ENCODE measurements at places on chromosomes 11 and 22. TPM values are rescaled to one million over a fixed set of nuclear protein-coding genes. Genes with fewer than 3 reads are reported as not detected.

Gene NAALADL1
- not detected for total RNA-seq

Gene OR52I2
- not detected for total RNA-seq

Gene APOBEC3H
- 0.34 TPM for total RNA-seq

Gene SPDYC
- not detected for total RNA-seq

Gene CXCR5
- 0.19 TPM for total RNA-seq

Gene PAMR1
- 0.02 TPM for total RNA-seq

Gene OOSP1
- total RNA-seq: not detected

Gene APOL4
- not detected for total RNA-seq

Gene OR8D1
- total RNA-seq: not detected

Gene CCDC116
- not detected for total RNA-seq

Gene CDKN1C
- 10.0 TPM for total RNA-seq

Gene CEP126
- total RNA-seq: 2.1 TPM

Gene GAL
- 22.9 TPM for total RNA-seq

Gene NRXN2
- total RNA-seq: 0.28 TPM

Gene PLA2G3
- total RNA-seq: not detected

Gene SUSD2
- 67.6 TPM for total RNA-seq

Gene CSNK2A3
- 1.7 TPM for total RNA-seq

Gene MYRF
- 19.2 TPM for total RNA-seq

Gene SLC29A2
- 9.5 TPM for total RNA-seq

Gene EHF
- 1.4 TPM for total RNA-seq

Gene CHST1
- total RNA-seq: 0.95 TPM

Gene MS4A8
- not detected for total RNA-seq

Gene GLB1L2
- 2.0 TPM for total RNA-seq

Gene TEX12
- total RNA-seq: not detected

Gene FAM181B
- 0.03 TPM for total RNA-seq

Gene ZNF70
- 1.0 TPM for total RNA-seq

Gene GUCY1A2
- total RNA-seq: 0.08 TPM

Gene ARHGAP8
- total RNA-seq: 1.9 TPM

Gene LINC01488
- not detected for total RNA-seq

Gene F2
- 3.1 TPM for total RNA-seq

Gene ZNHIT2
- total RNA-seq: 21.9 TPM

Gene SORL1
- total RNA-seq: 1.4 TPM

Gene CEND1
- 2.1 TPM for total RNA-seq

Gene DNAJB7
- total RNA-seq: not detected

Gene EMID1
- total RNA-seq: 0.42 TPM

Gene RGL4
- total RNA-seq: not detected

Gene HINFP
- total RNA-seq: 10.8 TPM

Gene KRTAP5-1
- total RNA-seq: not detected

Gene P2RY6
- total RNA-seq: 5.7 TPM

Gene SMC1B
- total RNA-seq: 0.03 TPM

Gene ZMAT5
- 18.8 TPM for total RNA-seq

Gene MPEG1
- not detected for total RNA-seq

Gene TMEM225
- not detected for total RNA-seq

Gene OR5AS1
- not detected for total RNA-seq

Gene ANO1
- 2.6 TPM for total RNA-seq

Gene CNGA4
- 0.03 TPM for total RNA-seq

Measured in A549 treated with AZD2906 at 1 μM for 4 hours (cell line).